ENCODE measurements at places on chromosomes 7 and 10.

- DNase-seq = no peak
Measured at GRCh38 chr7:50962962-50963374, 180.3 kb upstream of the GRB10 start.

DNA sequence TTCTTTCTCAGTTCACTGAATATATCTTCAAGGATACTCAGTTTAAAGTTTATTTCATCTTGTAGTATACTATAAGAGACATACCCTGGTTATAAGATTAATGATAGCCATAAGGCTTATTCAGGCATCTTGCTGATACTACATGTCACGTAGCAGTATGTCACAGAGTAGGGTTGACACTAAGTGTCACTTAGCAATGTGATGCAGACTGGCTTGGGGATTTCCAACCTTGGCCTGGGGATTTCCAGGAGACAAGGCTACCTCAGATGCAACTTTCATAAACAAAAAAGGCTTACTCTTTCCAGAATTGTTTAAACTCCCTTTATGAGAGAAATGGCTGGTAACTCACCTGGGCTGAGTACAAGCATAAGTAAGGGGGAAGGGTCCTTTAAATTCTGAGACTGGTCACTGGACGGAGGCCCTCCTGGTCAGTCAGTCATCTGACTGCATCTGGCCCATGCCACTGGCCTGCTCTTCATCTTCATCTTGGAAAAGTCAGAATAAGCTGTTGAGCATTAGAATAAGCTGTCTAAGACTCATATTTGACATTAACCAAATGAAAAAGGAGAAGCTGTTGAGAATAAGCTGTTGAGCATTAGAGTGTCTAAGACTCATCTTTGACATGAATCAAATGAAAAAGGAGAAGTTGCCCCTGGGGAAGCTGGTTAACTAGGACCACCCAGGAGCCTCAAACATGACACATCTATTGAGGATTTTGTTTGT, 9.5 kb downstream of the SLC13A1 start:
- no peak for DNase-seq

- no peak for DNase-seq
Measured at GRCh38 chr7:6384327-6384726, 63.4 kb downstream of the DAGLB start.

DNA sequence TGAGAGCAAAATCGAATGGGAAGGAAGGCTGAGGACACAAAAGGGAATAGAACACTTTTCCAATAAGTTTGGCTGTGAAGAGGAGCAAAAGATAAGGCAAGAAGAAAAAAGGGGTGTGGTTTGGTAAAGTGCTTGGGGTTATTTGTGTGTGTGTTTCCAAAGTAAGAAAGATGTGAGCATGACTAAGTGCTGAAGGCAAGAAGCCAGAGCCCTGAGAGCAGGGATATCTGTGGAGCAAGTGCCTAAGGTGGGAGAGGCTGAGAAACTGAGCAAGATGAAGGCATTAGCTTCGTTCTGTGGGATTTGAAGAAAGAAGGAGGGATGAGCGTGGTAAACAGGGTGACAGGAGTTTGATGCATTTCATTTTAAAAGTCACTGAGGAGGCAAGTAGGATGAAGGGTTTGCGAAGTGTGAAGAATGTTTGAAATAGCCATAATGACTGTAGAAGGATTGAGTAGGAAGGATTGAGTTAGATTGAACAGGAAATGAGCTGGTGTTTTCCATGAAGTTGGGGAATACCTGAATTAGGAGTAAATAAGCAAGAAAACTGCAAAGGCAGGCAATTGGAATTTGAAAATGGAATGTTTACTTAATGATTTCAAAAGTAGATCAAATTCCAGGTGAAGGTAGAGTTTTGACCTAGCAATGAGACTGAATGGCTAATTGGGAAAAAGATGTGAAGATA, 19.9 kb upstream of the SP4 start:
- DNase-seq = no peak

GRCh38 chr7:14125998-14126397, 136.5 kb upstream of the ETV1 start:
- DNase-seq = no peak

DNA sequence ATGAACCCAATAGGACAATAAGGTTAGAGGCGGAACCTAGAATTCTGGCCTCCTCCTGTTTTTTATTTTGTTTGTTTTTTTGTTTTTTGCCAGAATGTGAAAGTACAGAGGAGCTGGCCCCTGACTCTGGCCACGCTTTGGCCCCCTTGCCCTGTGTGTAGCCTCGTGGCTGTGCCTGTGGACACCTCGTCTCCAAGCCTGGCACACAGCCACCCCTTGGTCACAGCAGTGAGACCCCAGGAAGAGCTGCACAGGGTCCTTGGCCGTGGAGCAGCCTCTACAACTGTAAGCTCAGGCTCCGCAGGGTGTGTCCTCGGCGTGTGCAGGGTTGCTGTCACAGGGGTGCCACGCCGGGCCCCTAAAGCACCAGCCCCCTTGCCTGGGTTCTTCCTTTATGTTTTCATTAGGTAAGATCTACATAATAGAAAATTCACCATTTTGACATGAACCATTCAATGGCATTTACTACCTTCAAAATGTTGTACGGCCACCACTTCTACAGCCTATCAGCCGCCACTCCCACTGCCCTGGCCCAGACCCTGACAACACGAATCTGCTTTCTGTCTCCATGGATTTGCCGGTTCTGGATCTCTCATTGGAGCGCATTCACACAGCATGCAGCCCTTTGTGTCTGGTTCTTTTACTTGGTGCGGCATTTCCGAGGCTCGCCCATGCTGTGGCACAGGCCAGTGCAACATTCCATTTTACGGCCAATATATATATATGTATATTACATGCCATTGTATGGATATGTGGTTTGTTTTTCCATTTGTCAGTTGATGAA, 51.0 kb downstream of the AMZ1 start:
- DNase-seq = no peak

DNA sequence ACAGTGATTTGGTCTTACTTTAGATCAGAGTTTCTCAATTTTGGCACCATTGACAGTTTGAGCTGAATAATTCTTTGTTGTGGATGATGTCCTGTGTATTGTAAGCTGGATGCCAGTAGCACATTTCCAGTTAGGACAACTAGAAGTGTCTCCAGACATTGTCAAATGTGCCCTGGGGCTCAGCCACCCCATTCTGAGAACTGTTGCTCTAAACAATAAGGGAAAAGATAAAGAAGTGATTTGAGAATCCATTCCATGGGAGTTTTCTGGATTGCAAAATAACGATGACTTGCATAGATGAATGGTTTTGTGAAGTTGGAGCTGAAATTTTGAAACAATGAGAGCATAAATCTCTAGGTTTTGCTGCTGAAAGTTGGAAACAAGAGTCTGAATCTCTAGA, 44.6 kb downstream of the NUP205 start:
- no peak for DNase-seq

DNA sequence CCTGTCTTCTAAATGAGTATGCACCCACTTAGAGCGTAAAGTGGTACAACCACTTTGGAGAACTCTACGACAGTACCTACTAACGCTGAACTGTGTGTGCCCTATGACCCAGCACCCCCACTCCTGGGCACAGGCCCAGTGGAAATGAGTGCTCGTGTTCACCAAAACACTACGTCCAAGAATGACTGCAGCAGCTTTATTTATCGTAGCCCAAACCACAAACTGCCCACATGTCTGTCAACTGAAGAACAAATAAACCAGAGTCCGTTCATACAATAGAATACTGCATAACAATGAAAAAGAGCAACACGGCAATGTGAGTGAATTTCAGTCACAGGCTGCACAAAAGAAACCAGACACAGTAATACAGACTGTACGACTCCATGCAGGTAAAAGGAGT, 35.4 kb downstream of the TLL2 start:
- no peak for DNase-seq

DNA sequence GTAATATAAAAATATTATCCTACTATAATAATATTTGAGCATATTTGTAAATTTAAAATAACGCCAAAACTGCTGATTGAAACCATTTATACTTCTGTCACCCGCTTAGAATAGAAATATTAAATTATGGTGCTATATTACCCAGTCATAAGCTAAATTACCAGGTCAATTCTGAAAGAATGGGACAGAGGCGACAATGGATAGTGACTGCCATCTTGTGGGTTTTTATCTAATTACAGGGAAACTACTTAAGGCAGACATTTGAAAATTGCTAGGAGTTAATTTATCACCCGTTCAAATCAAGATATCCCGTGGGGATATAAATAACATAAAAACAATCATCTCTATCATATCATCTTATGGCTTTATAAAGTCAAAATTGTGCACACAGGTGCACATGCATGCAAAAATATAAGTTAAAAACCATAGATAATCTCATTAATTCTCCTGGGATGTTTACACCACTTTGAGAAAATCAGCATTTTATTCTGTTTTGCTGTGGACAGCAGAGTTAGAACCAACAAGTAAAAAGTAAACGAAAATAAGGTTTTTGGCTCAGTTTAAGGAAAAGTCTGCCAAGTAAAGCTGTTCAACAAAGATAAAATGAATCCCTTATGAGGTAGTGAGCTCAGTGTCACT, 41.3 kb upstream of the HPSE2 start:
- DNase-seq = no peak

- no peak for DNase-seq
Measured at GRCh38 chr7:17674166-17674942, 265.9 kb downstream of the SNX13 start.

- peak; percentile 4 for DNase-seq
Measured at GRCh38 chr10:87659571-87660483, at the start of gene PAPSS2. TSS of gene PAPSS2 (plus strand) at chr10:87659878. CDS start at chr10:87659982, 104 bp downstream.

- no peak for DNase-seq
Measured at GRCh38 chr10:12250181-12250580, 54.2 kb downstream of the CDC123 start.

DNA sequence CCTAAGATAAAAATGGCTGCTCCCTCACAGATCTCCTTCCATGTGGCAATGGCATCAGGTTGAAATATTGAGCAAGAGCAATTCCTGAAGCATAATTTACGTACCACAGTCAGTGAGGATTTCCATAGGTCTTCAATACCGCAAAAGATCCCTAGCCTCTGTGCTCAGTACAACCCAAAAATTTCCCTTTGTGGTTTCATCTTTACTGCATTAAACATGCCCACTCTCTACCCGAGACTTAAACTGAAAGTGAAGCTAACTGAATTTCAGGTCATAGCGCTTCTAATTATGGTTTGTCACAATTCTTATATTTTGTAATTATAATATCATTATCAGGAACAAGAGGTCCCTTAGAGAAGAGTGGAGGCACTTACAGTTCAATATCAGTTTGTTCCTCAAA, 1071.1 kb downstream of the XPNPEP1 start:
- DNase-seq = no peak

DNA sequence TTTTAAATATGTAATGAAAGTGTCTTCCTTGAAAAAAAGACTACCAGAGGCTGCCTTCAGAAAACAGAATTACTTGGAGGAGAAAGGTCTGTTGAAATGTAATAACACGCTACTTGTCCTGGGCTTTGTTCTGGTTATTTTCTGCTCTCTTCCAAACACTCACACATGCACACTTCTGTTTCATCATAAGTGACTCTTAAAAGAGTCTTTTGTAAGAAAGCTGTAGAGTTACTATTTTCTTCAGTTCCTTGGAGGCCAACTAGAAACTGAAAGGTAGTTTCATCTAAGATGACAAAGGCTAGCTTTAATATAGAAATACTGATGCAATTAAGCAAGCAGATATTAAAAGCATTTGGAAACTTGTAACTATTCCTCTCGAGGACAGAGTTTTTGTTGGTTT, 39.1 kb downstream of the TASOR2 start:
- DNase-seq = no peak

- no peak for DNase-seq
Measured at GRCh38 chr7:37441386-37441760, 7.3 kb downstream of the ELMO1 start.

GRCh38 chr10:79321951-79322350, 25.3 kb upstream of the PPIF start:
- no peak for DNase-seq

- DNase-seq = no peak
Measured at GRCh38 chr10:79170226-79170752, 101.5 kb downstream of the ZMIZ1 start.

- DNase-seq = no peak
Measured at GRCh38 chr10:80411267-80411668, 2.9 kb downstream of the PRXL2A start.
